SJCRH30 (cell line): ENCODE measurements at places on chromosomes 2 and 18. TPM values are rescaled to one million over a fixed set of nuclear protein-coding genes. Genes with fewer than 3 reads are reported as not detected.
A peak's percentile ranks its signal among the peaks of the same experiment; 100 is the strongest.

DNA sequence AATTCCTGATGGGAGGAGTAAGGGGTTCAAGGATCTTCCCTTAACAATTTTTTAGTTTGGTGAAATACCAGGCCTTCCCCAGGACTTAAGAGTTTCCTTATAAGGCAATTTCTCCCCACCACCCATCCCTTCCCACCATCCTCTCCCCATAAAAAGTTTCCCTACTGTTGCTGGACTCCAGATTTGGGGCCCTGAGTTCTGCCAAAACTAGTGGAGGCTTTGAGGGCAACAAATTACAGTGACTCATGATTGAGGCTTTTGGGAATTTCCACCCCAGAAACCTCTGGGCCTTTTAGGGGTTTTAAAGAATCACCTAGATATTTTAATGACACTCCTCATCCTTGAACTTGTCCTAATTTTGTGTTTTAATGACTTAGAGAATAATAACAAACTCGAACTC, 14.3 kb upstream of the EN1 start:
- no peak for DNase-seq
- no peaks in the 10 kb centered on the region for H3K4me1 ChIP-seq
- peaks cover 9% of the 10 kb centered on the region; the same call in 1 of the 2 replicates for H3K27me3 ChIP-seq
- no peak overlapping the region for H3K4me3 ChIP-seq
- no peak overlapping the region for H3K27ac ChIP-seq

- peak overlapping the region; percentile 66 for H3K27ac ChIP-seq
- no peaks in the 10 kb centered on the region for H3K27me3 ChIP-seq
- H3K4me1 ChIP-seq = peaks cover 41% of the 10 kb centered on the region
- H3K36me3 ChIP-seq = no peaks in the 10 kb centered on the region
- H3K4me3 ChIP-seq = peak overlapping the region; percentile 31
- DNase-seq = peak; percentile 41
These were observed 91.4 kb downstream of the RPRM start for GRCh38 chr2:153387203-153387602.

- no peaks in the 10 kb centered on the region for H3K36me3 ChIP-seq
- H3K4me3 ChIP-seq = no peak overlapping the region
- no peak overlapping the region for H3K27ac ChIP-seq
- no peaks in the 10 kb centered on the region for H3K27me3 ChIP-seq
- no peaks in the 10 kb centered on the region for H3K4me1 ChIP-seq
These were observed 271.5 kb downstream of the HRH4 start for GRCh38 chr18:24731981-24732380.

DNA sequence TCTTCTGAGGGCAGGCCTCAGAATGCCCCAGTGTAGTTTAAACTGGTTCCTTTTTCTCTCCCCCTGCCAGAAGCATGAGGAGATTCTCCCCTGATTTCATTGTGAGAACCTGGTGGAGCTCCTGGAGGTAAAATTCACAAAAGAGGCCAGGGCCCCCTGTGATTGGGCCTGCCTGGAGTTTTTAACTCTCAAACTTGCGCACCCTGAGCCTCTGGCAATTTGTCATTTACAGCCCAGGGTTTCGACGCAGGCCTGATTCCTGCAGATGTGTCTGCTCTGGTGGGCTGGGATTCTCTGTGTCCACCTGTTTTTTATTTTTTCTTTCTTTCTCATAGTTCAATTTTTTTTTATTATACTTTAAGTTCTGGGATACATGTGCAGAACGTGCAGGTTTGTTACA, 157.9 kb downstream of the ASB1 start:
- H3K4me1 ChIP-seq = no peaks in the 10 kb centered on the region
- no peaks in the 10 kb centered on the region for H3K27me3 ChIP-seq
- no peak overlapping the region for H3K27ac ChIP-seq
- DNase-seq = no peak
- no peaks in the 10 kb centered on the region for H3K36me3 ChIP-seq

DNA sequence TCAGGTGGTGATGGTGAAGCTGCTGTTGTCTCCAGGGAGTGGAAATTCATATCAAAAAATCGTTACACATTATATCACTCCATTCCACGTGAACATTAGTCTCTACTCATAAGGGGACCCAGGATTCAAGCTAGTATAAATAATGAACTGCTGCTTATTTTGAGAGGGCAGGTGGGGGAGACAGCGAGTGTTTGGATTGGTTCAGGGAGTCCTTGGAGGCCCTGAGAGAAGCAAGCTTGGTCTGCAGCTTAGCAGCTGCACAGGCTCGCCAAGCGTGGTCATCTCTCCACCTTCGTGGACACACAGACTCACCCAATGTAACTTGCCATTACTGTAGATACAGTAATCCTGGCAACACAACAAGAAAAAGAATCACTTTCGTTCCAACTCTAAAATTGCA, 177.6 kb downstream of the ZNF521 start:
- no peaks in the 10 kb centered on the region for H3K27me3 ChIP-seq
- H3K27ac ChIP-seq = no peak overlapping the region
- DNase-seq = peak; percentile 3
- H3K36me3 ChIP-seq = no peaks in the 10 kb centered on the region

GRCh38 chr2:1366546-1367134, 46.6 kb upstream of the TPO start:
- H3K4me1 ChIP-seq = no peaks in the 10 kb centered on the region
- peak; percentile 14 for DNase-seq
- H3K36me3 ChIP-seq = no peaks in the 10 kb centered on the region
- H3K4me3 ChIP-seq = no peak overlapping the region
- peaks cover 16% of the 10 kb centered on the region for H3K27me3 ChIP-seq

DNA sequence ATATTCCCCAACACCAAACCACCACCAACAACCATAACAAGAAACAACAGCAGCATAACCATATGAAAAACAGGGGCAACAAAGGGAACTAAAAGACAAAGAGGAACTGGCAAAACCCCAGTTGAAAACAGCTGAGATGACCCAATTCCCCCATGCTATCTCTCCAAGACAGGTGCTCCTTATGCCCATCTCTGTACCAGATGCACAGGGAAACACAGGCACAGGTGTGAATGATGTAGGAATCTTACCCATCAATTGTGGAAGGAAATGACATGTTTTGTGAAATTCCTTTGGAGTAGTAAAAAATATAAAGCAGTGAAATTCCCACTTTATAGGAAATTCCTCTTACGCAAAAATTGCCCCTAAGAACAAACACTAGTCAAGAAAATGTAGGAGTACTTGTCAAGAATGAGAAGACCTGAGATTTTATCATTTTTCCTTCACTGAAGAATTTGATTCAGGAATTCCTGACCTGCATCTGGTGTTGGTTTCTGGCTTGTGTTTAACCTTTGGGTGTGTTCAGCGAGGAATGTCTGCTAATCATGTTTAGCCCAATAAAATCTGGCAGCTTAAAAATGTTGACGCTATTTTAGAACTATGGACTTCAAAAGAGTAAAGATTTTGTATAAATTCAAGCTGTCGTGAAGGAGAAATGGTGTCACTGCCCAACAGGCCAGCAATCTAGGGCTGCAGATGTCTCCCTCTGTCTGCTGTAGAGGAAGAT, 67.7 kb upstream of the ARHGAP28 start:
- peak overlapping the region; percentile 47; the same call in 1 of the 2 replicates for H3K27ac ChIP-seq
- DNase-seq = peak; percentile 20
- H3K27me3 ChIP-seq = no peaks in the 10 kb centered on the region
- peaks cover 32% of the 10 kb centered on the region for H3K4me1 ChIP-seq
- no peak overlapping the region for H3K4me3 ChIP-seq
- no peaks in the 10 kb centered on the region for H3K36me3 ChIP-seq

DNA sequence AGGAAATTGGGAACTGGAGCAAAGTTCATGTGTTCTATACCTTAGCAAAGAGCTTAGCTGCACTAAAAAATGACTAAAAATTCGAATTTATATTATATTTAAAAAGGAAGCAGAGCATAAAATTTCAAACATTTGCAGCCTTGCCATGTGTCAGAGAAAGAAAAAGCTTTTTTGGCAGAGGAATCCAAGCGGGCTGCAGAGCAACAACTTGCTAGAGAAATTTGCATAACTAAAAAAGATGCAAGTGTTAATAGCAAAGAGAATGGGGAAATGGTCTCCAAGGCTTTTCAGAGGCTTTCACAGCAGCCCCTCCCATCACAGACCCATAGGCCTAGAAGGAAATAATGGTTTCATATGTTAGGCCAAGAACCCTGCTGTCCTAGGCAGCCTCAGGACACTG, 1315.9 kb downstream of the DSC3 start:
- no peaks in the 10 kb centered on the region for H3K27me3 ChIP-seq
- no peak overlapping the region for H3K27ac ChIP-seq
- H3K4me3 ChIP-seq = no peak overlapping the region
- no peaks in the 10 kb centered on the region for H3K36me3 ChIP-seq
- H3K4me1 ChIP-seq = no peaks in the 10 kb centered on the region

DNA sequence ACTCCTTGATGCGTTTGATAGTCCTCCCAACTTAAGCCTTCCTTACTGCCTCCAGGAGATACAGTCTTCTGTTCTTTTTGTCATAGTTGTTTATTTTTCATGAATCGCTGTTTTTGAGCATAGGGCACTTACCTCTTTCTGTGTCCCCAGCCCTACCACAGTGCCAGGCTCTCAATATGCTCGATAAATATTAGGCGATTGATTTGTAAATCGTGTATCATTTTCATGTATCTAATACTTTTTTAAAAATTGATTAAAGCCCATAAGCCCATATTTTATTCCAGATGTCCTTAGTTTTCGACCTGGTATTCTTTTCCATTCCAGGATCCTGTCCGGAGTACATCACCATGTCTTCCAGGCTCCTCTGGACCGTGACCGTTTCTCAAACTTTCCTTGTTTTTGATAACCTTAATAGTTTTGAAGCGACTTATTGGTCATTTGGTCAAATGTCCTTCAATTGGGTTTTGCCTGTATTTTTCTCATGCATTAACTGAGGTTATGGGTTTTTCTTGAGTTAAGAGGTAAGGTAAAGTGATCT, 444 bp upstream of the MMADHC start:
- peaks cover 8% of the 10 kb centered on the region; the same call in 1 of the 2 replicates for H3K36me3 ChIP-seq
- peak overlapping the region; percentile 71 for H3K4me3 ChIP-seq
- no peaks in the 10 kb centered on the region for H3K27me3 ChIP-seq
- H3K27ac ChIP-seq = peak overlapping the region; percentile 89; the same call in 1 of the 2 replicates

DNA sequence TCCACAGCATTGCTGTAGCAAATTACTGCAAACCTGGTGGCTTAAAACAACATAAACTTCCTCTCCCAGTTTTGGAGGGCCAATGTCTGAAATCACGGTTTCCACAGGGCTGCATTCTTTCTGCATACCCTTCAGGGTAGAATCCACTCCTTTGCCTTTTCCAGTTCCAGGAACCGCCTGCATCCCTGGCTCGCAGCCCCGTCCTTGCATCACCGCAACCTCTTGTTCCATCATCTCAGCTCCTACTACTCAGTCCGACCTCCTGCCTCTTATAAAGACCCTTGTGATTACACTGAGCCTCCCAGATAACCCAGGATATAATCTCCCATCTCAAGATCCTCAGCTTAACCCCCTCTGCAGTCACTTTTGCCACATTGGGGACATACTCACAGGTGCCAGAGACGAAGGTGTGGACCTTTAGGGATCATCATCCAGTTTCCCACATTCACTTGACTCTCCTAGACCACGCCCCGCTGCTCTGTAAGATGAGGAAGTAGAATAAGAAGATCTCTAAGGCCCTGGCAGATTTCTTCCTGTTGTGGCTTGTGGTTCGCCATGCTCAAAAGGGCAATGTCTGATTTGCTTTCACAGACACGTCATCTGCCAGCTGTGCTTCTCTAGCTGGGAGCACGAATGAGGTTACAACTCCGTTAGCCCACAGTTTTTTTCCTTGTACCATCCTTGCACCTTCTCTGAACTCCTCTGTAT, 103.6 kb upstream of the AGAP1 start:
- H3K27ac ChIP-seq = no peak overlapping the region
- no peaks in the 10 kb centered on the region for H3K36me3 ChIP-seq
- DNase-seq = peak; percentile 72
- peaks cover 6% of the 10 kb centered on the region; the same call in 1 of the 2 replicates for H3K4me1 ChIP-seq
- no peak overlapping the region for H3K4me3 ChIP-seq
- H3K27me3 ChIP-seq = no peaks in the 10 kb centered on the region

DNA sequence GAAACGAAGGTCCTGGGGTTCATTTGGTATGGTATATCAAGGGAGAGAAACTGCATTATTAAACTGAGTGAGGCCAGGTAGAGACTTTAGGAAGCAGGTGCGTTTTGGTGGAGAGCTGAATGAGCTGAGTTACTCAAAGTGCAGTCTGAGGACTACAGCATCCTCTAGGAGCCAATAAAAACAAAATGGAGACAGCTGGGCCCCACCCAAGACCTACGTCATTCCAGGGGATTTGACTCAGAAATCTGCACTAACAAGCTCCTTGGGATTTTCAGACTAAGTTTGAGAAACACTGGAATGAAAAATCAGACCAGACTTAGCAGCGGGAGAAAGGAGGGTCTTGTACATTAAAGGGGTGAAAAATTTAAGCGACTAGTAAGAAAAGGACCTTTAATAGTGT, 131.5 kb downstream of the UXS1 start:
- H3K4me1 ChIP-seq = no peaks in the 10 kb centered on the region
- no peak overlapping the region for H3K27ac ChIP-seq
- no peak overlapping the region for H3K4me3 ChIP-seq
- H3K36me3 ChIP-seq = no peaks in the 10 kb centered on the region
- no peaks in the 10 kb centered on the region for H3K27me3 ChIP-seq

DNA sequence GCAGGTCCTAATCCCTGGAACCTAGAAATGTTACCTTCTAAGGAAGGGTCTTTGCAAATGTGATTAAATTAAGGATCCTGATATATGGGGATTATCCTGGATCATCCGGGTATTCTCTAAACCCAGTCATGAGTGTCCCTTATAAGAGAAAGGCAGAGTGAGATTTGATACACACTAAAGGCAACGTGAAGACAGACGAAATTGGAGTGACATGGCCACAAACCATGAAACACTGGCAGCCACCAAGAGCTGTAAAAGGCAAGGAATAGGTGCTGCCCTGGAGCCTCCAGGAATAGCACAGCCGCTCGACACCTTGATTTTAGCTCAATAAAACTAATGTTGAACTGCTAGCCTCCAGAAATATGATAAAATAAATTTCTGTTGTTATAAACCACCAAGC, 45.0 kb downstream of the TPGS2 start:
- no peak overlapping the region for H3K4me3 ChIP-seq
- no peak overlapping the region for H3K27ac ChIP-seq
- H3K4me1 ChIP-seq = no peaks in the 10 kb centered on the region
- H3K36me3 ChIP-seq = no peaks in the 10 kb centered on the region
- DNase-seq = no peak
- no peaks in the 10 kb centered on the region for H3K27me3 ChIP-seq

- H3K4me3 ChIP-seq = peak overlapping the region; percentile 60
- no peaks in the 10 kb centered on the region for H3K27me3 ChIP-seq
- DNase-seq = peak; percentile 96
- peak overlapping the region; percentile 72 for H3K27ac ChIP-seq
- H3K36me3 ChIP-seq = no peaks in the 10 kb centered on the region
- H3K4me1 ChIP-seq = peaks cover 4% of the 10 kb centered on the region
These were observed 100.3 kb upstream of the TFPI start for GRCh38 chr2:187654535-187654934.

DNA sequence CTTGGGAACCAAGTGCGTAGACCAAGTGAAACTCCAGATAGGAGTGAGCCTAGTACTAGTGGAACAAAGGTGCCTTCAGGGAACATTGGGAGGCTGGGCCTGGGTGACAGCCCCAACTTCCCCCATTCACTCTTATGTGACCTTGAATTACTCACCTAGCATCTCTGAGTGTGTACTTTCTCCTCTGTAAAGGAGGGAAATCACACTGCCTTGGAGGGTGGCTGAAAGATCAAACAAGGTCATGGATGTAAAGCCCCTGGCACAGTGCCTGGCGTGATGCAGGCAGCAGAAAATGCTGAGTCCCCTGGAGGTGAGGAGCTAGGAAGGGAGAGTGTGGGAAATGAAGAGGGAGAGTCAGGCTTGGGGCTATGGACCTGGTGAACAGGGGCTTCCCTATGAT, 45.9 kb downstream of the MARCO start:
- no peak overlapping the region for H3K27ac ChIP-seq
- H3K4me3 ChIP-seq = no peak overlapping the region
- H3K36me3 ChIP-seq = no peaks in the 10 kb centered on the region
- 0 out of 2 replicates have a peak, but pooled peaks cover 5% of the 10 kb centered on the region for H3K27me3 ChIP-seq
- no peaks in the 10 kb centered on the region for H3K4me1 ChIP-seq

DLX2 gene
- 0.76 and 0.89 TPM in 2 replicates for total RNA-seq

HOXD3 gene
- not detected in 2 replicates for total RNA-seq

ZSWIM2 gene
- not detected in 2 replicates for total RNA-seq
